NAMALWA (cell line): ENCODE measurements at places on chromosomes 11 and 22.

- no peak for DNase-seq
These were observed 55.7 kb downstream of the FAM168A start for GRCh38 chr11:73542175-73542574.

- peak; percentile 89 for DNase-seq
These were observed 116.6 kb upstream of the GRK3 start for GRCh38 chr22:25447686-25448434.

DNA sequence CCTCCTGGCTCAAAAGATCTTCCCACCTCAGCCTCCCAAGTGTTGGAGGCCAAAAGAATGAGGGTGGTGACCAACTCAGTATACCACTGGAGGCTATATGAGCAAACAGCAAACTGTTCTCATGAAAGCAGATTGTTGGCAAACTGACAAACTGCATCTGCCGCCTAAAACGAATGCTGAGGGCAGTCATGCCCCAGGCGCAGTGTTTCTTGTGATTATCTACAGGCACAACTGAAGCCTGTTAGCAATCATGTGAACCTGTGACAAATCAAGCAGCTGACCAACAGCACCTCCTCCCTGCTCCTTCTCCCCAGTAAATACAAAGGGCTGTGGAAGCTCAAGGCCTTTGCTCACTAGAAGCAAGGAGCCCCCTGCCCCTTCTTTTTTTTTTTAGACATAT, 47.8 kb downstream of the BTBD10 start:
- no peak for DNase-seq

GRCh38 chr22:35684270-35684700, 33.4 kb upstream of the APOL5 start:
- peak; percentile 31 for DNase-seq

DNA sequence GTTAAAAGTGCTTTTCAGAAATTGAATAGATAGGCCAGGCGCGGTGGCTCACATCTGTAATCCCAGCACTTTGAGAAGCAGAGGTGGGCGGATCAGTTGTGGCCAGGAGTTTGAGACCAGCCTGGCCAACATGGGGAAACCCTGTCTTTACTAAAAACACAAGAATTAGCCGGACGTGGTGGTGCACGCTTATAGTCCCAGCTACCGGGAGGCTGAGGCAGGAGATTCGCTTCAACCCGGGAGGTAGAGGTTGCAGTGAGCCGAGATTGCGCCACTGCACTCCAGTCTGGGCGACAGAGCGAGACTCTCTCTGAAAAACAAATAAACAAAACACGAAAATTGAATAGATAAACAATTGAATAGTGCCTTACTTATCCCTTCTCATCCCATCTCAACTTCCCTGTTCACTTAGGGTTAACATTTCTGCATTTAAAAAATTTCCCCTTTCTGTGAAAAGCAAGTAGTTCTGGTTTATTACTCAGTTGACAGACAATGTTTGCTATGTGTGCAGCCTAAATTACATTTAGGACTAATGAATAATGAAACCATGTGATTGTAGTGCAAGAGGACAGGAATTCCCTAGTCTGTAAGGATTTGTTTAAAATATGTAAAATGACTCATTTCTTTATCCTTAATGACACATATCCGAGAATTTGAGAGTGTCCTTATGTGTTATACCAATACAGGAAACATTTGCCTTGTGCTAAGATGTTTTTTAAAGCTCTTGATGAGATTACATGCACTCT, 6.0 kb downstream of the RNF169 start:
- DNase-seq = no peak

DNA sequence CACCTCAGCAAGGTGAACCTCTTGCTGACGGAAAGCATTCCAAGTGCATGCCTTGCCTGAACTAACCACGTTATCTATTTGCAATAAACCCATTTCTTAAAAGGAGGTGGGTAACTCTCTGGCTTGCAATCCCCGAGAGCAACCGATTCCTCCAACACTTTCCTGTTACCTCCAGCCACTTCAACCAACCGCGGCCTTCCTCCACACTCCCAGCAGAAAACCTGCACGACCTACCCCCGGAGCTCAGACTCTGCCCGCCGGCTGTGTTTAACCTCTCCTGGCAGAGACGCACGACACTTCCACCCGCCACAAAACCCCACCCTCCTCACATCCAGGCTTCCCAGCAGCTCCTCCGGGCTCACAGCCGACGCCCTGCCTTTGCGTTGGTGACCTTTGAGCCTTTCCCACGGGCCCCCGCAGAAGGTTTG, 708 bp downstream of the SCO2 start:
- DNase-seq = no peak

DNA sequence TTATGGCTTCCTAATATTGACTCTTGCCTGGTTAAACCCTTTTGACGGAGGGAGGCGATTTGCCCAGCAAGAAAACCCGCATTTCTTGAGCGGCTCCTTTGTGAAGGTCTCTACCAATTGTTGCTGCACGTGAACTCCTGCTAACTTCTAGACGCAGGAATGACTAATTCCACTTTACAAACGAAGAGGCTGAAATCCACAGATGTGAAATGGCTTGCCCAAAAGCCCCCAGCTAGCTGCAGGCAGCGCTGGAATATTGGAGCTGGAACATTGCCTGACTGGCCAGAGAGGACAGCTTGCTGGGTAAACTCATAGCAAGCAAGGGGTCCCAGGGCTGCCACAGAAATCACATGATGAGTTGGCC, 542 bp downstream of the GCAT start:
- peak; percentile 23 for DNase-seq

DNA sequence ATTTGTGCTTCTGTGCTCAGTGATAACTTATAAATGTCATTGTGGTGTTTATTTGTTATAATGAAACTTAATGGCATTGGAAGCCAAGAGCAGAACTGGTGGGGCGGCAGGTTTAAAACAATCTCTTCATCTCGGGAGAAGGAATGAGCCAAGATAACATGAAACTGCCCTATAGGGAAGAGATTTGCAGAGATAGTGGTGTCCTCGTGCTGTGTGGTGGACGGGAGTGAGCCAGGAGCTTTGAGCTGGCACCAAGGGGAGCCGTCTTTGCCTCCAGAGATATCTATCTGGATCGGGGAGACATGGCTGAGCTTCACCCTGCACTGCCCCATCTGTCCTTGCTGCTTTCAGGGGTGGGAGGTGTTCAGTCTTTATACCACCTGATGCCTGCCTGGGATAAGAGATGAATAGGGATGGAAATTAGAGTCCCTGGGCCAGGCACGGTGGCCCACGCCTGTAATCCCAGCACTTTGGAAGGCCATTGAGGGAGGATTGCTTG, 189.6 kb downstream of the ST3GAL4 start:
- no peak for DNase-seq

DNA sequence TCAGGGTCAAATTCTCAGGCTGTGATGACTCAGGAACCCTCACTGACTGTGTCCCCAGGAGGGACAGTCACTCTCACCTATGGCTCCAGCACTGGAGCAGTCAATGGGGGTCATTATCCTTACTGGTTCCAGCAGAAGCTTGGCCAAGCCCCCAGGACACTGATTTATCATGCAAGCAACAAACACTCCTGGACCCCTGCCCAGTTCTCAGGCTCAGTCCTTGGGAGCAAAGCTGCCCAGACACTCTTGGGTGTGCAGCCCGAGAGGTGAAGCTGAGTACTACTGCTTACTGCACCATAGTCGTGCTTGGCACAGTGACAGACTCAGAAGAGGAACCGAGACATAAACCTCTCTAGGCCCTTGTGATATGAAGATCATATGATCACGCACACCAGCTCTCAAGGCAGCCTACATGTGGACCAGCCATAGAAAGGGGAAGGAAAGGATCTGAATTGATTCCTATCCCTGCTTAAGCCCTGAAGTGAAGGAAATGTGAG, 58.2 kb downstream of the ZNF280B start:
- DNase-seq = peak; percentile 84

- no peak for DNase-seq
These were observed 55.8 kb downstream of the CD6 start for GRCh38 chr11:61027141-61027840.

GRCh38 chr22:32723643-32724042, 77.9 kb upstream of the TIMP3 start:
- peak; percentile 29 for DNase-seq

GRCh38 chr22:48765595-48765994, 1062.1 kb downstream of the BRD1 start:
- no peak for DNase-seq

DNA sequence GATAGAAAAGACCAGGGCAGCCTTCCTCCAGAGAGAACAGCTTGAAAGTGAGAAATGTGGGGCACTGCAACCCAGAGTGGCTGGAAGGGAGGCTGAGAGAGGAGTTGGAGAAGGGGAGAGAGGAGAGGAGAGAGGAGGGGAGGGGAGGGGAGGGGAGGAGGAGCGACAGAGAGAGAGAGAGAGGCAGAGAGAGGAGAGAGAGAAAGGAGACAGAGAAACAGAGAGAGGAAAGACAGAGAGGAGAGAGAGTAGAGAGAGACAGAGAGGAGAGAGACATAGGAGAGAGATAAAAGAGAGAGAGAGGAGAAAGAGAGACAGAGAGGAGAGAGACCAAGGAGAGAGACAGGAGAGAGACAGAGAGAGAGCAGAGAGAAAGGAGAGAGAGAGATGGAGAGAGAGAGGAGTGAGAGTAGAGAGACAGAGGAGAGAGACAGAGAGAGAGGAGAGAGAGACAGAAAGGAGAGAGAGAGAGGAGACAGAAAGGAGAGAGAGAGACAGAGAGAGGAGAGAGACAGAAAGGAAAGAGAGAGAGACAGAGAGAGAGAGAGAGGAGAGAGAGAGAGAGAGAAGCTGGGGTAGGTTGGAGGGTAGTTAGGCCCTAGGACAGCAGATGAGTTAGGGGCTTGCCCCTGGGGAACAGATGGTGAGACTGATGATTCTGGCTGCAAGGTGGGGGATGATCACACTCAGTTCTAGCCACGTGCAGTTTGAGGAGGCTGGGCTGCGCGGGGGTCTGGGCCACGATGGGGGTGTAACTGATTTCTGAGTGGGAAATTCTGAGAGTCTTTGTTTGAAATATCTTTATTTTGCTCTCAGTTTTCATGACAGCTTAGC, 8.5 kb upstream of the SCYL1 start:
- DNase-seq = no peak

- no peak for DNase-seq
These were observed 73.2 kb downstream of the DBX1 start for GRCh38 chr11:20087118-20087521.

GRCh38 chr11:81895258-81895657, 838.4 kb downstream of the FAM181B start:
- DNase-seq = no peak

GRCh38 chr11:69941546-69942332, 122.5 kb upstream of the FGF3 start:
- DNase-seq = no peak

GRCh38 chr11:69641681-69642548, 959 bp downstream of the CCND1 start:
- DNase-seq = no peak

DNA sequence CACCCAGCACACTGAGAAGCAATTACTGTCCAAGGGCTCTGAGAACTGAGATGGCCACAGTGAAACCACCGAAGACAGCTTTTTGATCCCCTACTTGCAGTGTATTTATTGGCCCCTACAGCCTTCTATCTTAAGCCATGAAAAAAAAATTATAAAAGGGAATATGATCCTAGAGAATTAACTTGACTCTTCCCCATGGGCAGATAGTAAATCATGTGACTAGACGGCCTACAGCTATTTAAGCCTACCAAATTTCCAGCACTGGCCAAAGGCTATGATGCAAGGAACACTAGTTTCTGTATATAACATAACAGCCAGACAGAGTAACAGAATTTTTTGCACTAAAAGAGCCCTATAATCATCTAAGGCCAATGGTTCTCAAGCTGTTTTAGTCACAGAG, 53.8 kb downstream of the KCNA4 start:
- DNase-seq = no peak

GRCh38 chr11:64339754-64340408, at the start of gene CCDC88B:
Gene CCDC88B (plus strand): TSS chr11:64340204. CDS start chr11:64340267, 63 bp downstream.
- peak; percentile 90 for DNase-seq

DNA sequence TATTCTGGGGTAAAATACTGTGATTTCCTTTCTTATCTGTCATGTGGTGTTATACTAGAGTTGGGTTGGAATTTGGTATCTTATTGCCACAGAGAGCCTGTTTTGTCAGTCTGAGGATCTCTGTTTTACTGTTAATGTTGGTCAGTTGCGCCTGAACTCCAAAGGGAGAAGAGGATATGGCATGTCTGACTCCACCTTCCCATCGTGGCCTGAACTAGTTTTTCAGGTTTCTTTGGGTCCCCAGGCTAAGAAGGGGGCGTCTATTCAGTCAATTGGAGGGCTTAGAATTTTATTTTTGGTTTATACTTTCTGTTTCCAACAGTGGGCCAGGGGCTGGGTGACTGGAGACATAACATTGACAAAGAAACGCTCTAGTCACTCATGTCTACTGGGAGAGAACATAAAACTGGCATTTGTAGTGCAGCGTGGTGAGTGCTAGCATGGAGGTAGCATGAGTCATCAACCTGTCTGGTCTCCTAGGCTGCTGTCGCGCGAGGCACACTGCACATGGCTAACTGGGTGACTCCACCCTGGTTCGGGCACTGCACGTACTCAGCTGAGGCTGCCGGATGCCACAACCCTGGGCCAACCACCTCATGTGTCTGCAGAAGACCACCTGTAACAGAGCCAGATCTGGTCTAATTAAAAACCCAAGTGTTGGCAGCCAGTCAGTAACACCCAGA, 120.1 kb upstream of the OR9Q1 start:
- no peak for DNase-seq
